Pulmonary artery endothelial cell (primary cell): ENCODE measurements at places on chromosomes 13 and 19.

- no peak for DNase-seq
These were observed 38.4 kb downstream of the LTBP4 start for GRCh38 chr19:40639638-40639982.

DNA sequence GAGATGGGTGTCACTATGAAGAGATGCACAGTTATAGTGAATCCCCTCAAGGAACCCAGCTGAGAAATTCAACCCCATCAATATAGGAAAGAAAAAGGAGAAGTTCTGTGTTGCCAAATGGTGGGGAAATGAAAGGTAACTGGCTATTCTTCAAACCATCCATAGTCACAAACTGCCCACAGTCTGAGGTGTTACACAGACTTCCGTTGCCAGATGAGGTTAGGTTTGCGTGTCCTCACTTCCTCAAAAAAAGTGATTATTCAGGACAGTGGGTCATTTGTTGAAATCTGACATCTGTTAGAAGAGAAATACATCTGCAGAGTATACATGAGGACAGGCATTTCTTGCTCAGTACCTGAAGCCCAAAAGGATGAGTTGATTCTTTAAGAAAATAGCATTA is 9.0 kb downstream of the SIGLEC5 start:
- no peak for DNase-seq

DNA sequence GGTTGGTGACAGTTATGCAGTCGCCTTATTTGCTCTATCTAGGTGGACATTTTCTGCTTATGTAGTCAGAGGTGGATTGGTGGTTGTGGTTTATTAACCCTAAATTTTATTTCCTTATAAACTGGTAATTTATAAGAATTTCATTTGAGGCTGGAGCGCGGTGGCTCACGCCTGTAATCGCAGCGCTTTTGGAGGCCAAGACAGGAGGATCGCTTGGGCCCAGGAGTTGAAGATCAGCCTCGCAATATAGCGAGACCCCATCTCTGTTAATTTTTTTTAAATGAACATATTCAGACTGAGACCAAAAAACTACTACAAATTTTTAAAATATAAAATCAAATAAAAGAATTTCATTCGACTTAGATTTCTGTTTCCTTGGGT is 810 bp downstream of the ZNF627 start:
- no peak for DNase-seq

DNA sequence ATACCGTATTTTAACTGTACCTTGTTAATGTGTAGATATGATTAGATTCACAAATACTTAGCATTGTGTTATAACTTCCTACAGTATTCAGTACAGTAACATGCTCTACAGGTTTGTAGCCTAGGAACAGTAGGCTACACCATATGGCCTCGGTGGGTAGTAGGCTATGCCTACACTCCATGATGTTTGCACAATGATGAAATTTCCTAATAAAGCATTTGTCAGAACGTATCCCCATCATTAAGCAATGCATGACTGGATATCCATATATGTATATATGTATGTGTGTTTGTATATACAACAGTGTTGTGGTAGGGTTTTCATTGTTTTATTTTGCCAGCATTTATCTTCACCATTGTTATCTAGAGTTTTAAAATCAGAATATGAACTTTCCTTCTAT is 119.4 kb downstream of the SLC7A1 start:
- DNase-seq: no peak

DNA sequence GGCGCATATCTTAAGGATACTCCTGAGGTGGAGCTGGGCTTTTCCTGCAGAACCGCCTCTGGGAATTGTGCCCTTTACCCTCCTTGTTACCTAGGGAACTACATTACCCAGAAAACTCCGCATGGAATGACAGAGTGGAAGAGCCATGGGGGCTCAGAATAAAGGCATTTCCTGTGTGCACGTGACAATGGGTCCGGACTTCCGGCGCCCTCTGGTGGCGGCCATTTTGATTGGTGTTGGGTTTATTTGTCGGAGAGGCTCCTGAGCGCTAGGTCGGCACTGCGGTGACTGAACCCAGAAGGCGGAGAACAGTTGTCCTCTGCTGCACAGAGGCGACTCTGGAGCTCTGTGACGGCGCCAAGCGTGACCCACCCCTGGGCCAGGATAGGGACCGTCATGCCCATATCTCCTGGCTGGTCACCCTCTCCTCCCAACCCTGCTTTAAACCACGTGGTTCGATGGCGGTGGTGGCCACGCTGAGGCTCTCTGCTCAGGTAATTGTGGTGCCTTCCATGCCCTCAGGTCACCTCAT is at the start of gene ZNF587B:
ZNF587B (plus strand) TSS at position 229 of the 532 bp plus-strand sequence; CDS start at position 459, 230 bp downstream.
- no peak for DNase-seq

DNA sequence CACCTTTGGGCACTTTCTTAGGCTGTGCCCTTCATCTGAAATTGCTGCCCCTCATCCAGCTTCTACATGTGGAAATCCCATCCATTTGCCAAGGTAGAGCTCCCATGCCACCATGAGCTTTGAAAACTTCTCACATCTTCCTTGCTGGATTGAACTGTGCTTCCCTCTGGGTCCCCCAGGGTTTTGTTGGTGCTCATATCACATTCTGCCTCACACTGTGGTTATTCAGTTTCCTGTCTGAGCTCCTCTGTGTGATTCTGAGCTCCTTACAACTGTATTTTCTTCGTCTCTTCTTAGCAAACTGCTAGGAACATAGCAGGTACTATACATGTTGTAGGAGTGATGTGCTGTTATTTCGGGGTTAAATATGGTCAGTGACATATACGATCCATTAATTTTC is 74.9 kb upstream of the KL start:
- DNase-seq: no peak
